ENCODE measurements at places on chromosomes 11 and 22.

DNA sequence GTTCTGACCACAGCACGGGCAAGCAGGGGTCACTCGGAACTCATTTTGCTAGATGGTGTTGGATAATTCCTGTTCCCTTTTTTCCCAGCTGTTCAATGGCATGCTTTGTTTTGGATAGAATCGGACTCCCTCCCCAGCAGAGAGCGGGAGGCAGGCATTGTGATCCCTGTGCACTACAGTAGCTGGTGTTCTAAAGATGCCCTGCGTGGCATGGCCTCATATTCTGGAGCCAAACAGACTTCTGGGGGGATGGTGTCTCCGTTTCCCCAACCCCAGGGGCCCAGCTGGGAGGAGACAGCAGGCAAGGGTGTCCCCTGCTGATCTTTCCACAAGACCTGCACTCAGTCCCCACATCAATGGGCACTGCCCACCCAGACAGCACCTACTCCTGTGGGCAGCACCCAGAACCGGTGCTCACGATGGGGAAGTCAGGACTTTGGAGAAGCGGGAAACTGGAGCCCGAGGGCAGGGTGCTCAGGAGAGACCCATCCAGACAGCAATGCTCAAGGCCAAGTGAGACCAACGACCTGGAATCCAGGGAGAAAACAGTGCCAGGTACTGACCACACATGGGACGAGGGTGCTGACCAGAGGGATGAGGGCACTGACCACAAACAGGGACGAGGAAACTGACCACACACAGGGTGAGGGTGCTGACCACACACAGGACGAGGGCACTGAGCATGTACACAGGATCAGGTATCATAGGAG lies 934.9 kb downstream of the BRD1 start:
- DNase-seq, result no peak

GRCh38 chr11:65032216-65032615 lies 5.0 kb downstream of the SNX15 start:
- DNase-seq, result no peak

DNA sequence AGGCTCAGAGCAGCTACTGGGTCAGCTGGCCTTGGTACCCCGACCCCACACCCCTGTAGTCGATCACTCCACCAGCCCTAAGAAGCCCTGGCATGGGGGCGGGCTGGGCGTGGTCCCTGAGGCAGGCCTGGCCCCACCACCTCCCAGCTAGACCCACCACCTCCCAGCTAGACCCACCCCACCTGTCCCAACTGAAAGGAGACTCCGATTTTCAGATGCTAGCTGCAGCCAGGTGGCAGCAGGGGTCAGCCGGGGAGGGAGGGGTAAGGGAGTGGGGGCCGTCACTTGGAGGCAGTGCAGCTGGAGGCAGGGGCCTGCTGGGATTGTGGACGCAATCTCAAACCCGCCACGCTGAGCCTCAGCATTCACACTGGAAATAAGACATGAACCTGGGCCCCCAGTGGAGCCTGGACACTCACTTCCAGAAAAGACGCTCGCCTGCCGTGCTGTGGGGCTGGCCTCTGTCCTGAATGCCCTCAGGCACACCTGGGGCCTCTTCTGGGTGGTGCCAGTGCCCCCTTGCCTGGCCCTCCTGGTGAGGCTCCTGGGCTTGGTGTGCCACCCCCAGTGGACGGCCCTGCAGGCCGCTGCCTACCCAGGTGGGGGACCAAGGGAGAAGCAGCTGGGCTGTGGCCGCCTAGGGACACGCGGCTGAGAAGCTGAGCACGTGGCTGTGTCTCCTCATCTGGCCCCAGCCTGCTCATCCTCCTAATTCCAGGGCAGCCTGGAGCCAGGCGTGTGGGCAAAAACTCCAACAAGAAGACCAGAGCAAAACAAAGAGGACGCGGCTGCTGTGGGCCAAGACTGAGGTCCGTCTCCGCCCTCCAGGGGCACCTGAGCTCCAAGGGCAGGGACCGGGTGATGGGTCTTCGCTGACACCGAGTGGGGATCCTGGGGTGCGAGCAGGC lies 26.7 kb downstream of the OSBPL5 start:
- DNase-seq, result no peak

DNA sequence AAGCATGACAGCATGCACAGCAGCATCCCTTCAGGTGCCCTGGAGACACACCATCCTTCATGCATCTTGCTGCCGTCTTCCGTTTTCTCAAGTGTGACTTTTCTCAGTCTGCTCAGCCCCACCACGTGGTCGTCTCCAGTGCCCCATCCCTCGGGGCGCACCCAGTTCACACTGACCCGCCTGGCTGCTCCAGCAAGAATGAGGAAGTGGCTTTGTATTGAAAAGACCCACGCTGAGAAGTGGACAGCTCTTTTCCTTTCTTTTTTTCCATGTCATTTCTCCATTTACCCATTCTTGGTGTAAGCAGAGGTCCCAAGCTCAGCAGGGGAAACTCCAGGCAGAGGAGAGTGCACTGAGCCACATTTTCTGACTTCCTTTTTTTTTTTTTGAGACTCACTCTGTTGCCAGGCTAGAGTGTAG lies 14.5 kb downstream of the SERPINH1 start:
- peak; percentile 89 for DNase-seq

DNA sequence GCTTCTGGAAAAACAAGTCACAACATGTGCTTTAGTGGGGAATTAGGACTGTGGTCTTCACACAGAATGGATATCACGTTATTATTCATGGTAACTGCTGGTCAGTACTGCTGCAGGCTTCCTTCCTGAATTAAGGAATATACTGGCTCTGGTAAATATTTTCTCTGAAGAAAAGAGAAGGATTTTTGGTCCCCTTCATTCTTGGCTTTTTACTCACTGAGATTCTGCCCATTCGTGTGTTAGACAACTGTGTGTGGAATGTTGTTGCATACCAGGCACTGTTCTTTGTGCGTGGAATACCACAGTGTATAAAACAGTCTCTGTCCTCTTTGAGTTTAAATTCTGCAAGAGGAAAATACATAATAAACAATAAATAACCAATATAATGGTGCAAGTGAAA lies 80.3 kb downstream of the ALX4 start:
- DNase-seq, result peak; percentile 74

GRCh38 chr22:42939451-42939881 lies 75.5 kb downstream of the PACSIN2 start:
- DNase-seq, result peak; percentile 35

DNA sequence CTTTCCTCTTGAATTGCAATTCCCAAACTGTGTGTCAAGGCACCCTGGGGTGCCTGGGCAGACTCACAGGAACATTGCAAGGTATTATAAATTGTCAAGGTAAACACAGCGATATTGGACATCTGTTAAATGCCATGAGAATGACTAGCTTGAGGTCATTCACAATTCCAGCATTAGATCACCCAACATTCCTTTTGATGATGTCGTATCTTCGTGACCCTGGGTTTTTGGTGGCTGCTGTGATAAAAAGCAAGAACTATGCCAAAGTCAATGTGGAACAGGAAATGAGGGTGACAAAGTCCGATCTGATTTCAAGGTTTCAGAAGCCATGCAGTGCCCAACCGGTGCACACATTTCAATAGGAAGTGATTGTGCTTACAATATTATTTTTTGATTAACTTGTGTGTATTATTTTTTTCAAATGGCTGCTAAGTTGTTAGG lies 458.4 kb downstream of the MIAT start:
- peak; percentile 94 for DNase-seq

DNA sequence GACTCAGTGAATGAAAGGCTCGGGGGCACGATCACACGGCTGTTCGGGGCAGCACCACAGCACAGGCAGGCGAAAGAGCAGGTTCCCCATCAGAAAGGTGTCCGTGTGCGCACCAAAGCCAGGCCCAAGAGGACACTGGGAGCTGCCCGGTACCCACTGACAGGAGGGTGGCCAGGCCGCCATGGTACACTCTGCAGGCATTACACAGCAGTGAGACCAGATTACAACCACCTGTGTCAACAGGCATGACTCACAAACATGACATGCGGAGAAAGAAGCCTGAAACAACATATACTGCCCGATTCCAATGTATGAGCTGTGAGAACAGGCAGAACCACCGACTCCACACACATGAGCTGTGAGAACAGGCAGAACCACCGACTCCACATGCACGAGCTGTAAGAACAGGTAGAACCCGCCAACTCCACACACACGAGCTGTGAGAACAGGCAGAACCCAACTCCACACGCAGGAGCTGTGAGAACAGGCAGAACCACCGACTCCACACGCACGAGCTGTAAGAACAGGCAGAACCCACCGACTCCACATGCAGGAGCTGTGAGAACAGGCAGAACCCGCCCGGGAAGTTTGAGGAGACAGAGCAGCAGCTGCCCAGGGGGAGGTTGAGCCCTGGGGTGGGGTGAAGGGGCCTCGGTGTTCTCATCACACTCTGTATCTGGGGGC lies 32.6 kb downstream of the KIAA0930 start:
- peak; percentile 75 for DNase-seq

DNA sequence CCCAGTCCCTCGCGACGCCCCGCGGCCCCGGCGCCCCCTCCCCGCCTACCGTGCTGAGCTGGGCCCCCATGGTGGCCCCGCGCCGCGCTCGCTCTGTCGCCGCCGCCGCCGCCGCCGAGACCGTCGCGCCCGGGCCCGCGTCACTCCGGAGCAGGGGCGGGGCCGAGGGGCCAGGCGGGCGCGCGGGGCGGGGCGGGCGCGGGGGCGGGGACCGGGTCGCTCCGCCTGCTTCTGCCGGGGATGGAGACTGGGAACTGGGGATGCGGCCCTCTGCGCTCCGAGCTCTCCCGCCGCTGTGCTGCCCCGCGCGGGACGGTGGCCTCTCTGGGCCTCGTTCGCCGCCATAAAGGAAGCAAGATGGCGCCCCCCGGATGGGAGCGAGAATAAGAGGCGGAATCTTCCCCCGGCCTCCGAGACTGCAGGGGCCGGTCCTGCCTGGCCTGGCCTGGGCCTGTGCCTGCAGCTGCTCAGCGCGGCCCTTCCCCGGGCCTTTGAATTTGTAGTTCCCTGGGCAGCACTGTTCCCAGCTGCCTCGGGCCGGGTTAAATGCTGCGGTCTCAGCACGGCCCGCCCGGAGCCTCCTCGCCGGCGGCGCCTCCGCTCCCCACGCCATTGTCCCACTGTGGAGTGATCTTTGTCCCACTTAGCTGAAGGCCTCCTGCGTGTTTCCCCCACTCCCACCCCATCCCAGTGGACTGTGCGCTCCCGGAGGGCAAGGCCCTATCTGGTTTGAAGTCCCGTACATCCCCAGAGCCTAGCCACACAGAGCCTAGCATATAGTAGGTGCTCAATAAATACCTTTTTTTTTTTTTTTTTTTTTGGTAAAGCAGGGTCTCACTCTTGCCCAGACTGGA lies at the start of gene CYB5R3:
Gene CYB5R3, minus strand, starts transcription at position 147 of the 854 bp plus-strand sequence. Its CDS starts 77 bp downstream, at position 70.
- peak; percentile 91 for DNase-seq

GRCh38 chr22:39395936-39396796 lies 3.4 kb upstream of the TAB1 start:
- DNase-seq, result no peak

GRCh38 chr22:22993184-22993583 lies 77.1 kb upstream of the GNAZ start:
- DNase-seq, result no peak

GRCh38 chr22:31520051-31520450 lies 23.7 kb downstream of the SFI1 start:
- DNase-seq, result no peak

DNA sequence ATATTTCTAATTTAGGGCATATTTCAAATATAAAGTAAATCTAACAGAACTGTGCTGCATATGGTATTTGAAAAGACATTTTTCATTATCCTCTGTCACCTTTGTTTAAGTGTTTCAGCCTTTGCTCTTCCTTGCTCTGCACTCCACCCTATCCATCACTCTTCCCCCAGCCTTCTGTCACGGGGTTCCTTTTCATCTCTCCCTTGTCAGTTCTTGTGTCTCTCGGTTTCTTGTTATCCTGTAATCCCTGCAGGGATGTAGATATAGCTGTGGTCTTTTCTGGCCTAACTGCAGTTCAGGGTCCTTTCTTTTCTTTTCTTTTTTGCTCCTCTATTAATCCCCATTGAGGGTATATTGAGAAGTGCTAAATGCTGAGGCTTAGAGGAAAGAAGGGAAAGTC lies 261.9 kb downstream of the DCDC1 start:
- no peak for DNase-seq

Measured in fibroblast of skin of scalp (primary cell).